ENCODE measurements at places on chromosomes 6 and 20.

DNA sequence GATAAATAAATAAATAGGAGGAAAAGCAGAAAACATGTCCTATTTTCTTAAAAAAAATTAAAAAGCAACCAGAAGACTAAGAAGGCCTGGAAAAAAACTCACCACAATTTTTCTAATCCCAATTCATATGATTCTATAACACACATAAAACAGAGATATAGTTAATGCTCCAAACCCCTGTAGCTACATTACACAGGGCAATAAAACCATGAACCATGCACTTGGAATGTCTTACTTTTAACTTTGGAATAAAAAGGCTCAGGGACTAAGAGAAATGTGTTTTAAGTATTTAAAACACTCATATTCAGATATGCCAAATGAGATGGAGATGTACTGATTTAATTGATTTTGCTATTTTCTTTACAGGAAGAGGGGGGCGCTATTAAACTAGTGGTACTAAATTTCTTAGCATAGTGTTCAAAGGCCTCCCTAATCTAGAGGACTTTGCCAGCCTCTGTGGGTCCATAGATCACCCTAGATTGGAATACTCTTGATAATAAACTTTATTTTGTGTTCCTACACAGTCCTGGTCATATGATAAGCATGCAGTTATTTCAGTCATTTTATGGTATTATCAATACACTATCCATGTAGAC is 30.3 kb upstream of the GCM1 start:
- no peak for DNase-seq

DNA sequence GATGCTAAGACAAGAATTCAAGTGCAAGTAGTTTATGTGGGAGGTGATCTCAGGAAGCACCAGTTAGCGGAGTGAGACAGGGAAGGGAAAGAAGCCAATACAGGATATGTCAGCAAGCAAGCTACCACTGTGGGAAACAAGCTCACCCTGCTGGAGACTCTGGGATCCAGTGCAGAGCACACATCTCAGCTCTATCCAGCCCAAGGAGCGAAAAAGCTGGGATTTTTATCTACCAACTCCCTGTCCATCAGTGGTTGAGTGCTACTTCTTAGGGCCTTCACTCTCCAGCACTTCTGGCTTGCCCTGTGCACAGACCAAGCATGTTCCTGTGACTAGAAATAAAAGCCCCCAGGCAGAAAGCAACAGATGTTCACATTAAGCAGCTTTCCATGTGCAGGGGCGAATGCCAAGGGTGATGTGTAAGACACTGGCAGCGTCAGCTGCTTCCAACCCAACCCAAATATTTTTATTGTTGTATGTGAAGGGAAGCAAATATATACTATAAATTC is 10.8 kb upstream of the RNF24 start:
- DNase-seq, result peak; percentile 79

DNA sequence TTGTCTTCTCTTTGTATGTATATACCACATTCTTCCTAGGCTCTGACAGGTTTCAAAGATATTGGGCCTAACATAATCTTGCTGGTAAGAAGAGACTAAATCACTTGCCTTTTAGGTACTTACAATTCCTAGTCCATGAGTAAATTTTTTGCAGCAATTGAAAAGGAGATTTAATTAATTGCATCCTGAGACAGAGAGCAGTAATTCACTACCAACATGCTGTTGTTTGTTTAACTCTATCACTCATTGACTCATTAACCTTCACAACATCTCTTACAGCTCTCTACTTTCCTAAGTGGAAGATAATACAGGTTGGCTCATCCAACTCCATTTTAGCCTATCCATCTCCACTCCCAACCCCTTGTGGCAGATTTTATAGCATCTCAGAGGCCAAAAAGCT is 280.4 kb downstream of the ALDH8A1 start:
- DNase-seq, result no peak

DNA sequence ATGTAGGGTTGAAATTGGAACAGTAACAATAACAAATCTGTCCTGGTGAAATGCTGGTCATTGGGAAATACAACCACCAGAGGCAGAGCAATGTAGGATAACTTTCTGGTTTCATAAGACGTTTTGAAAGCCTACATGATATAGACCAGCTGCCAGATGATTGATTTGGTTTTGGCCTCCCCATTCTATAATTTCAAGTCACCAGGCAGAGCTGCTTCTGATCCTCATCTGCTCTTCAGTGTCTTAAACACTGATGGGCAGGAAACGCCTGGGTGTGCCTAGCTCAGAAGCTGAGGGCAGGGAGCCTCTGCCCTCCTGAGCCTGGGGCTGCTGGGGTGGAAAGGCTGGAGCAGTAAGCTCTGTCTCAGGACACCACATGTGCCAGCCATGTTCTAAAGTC is 24.5 kb downstream of the DHX35 start:
- DNase-seq, result no peak

- DNase-seq, result no peak
Measured at GRCh38 chr6:70933853-70934252, 23.0 kb downstream of the B3GAT2 start.

DNA sequence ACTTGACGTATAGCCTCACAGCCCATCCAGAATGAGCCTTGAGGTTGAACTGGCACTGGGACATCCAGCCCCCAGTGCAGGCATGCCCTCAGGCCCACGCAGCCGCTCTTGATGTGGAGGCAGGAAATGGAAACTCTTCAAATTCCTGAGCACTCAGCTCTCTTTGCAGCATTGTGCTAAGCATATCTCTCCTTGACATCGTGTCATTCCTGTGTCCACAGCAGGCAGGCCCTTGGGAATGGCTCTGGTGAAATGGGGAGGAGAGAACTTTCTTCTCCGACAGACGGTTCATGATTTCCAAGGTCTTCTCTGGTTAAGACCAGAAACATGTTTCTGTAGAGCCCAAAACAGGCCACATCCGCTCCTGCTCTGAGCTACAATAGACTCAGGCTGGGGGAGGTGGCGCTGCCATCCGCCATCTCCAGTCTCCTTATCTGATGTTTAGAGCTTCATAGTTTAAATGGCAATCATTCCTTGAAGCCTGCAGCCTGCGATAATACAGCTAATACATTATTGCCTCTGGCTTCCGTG is 248.8 kb downstream of the CDH4 start:
- DNase-seq, result no peak

DNA sequence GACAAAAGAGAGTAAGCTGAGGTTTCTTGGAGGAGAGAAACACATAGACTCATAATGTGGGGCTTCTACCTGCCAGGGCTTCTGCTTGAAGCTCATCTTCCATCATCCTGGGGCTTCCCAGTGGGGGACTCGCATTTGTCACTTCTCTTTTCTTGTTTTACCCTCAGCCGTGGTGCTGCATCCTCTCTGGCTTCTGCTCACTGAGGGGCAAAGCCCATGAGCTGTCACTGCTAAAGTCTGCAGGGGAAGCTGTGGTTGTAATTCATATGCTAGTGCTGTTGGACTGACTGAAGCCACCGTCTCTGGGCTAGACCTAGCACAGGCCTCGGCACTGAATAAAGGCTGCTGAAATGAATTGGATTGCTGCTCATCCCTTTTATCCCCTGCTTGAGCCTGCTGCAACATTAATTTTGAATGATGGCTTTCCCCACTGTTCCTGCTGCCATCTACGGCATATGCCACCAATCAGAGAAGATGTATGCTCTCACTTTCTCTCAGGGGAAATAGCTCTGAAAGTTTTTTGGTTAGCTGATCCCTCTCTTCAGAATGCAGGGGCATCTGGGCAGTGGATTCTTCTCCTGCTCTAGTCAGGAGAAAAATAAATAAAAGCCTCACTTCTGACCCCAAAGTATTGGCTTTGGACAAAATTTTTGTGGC is 568.4 kb upstream of the MAP3K7 start:
- no peak for DNase-seq

DNA sequence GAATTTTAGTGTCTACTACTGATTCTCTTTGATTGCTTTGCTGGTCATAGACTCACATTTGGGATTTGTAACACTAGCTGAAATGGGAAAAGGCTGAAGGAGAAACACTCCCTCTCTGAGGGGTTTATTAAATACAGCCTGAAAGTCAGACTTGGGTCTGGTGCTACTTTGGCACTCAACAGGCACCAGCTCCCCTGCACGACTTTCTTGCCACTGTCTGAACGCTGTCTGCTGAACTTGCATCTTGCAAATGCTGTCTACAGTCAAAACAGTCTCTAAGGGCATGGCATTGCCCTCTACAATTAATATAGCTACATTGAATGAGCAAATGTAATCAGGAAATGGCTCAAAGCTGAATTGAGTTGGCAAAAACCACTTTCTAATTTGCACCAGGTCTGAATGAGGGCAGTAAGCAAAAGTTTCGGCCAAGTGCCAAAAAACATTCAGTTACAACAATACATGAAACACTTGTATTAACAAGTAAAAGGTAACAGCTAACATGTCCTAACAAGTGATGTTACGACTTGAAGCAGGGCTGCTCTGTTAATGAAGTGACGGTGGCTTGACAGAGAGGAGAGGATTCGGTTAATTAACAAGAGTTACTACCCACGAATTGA is 119.5 kb downstream of the FOXC1 start:
- DNase-seq, result peak; percentile 92

GRCh38 chr6:6803180-6803977 is 214.9 kb downstream of the LY86 start:
- peak; percentile 98 for DNase-seq

DNA sequence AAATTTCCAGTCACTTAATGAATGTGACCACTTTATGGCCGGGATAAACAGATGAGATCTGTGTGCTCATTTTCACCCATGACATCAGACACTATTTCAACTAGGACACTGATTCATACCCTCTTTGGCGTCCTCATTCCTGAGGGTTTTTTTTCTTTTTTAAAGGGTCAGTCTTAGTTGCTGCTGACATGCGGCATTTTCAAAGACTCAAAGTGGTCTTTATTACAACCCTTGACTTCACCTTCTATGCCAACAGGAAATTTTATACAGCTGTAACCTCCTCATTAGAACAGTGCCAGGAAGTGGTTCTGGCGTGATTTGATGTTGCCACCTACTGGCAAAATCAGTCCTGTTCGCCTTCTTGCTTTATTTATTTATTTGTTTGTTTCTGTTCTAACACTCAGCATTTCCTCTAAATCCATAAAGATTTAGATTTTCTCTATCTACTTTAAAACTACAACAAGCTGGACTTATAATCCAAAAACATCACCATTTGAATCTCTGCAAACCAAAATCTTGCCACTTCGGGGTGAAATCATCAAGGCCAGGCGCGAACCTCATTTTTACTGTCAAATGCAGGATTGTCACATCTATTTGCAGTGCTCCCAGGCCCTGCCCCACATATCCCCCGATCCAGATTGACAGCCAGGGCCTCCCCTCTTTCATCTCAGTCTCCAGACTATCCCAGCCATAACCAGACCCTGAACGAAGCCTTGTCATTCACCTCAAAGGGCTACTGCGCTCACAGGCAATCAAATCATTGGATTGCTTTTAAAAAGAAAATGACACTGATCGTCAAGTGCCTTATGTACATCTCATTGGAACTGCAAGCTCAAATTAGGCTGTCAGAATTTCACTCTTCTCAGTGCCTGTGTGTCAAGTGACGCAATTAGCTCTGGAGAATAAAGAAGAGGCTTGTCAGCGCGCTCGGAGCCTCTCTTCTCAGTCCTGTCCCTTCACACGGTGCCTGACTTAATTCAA is 77.5 kb downstream of the C6orf118 start:
- DNase-seq, result peak; percentile 69

DNA sequence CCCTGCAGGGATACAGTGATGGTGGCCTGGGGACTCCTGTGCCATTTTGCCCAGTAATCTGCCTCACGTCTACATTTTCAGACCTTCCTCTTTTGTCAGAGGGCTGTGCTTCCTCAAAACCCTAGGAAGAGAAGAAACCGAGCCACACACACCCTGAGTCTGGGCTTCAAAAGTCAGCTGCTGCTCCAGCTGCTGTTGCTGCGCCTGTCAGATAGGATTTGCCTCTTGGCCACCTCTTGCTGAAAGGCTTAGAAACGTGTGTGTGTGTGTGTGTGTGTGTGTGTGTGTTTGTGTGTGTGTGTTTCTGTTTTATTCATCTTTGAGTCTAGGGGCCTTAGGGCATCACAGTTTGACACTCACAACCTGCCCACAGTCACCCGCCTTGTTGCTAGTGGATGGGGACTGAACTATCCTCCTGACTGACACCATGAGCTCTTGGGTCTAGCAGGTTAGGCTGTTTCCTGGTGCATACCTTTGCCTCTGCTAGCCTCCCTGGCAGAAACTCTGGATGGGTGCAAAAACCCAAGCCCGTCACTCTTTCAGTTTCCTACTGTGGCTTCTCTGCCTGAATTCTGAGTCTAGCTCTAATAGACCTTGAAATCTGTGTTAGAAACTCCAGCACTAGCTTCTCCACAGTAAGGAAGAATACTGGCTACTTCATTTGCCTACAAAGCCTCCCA is 94.9 kb upstream of the CEP85L start:
- DNase-seq, result no peak

DNA sequence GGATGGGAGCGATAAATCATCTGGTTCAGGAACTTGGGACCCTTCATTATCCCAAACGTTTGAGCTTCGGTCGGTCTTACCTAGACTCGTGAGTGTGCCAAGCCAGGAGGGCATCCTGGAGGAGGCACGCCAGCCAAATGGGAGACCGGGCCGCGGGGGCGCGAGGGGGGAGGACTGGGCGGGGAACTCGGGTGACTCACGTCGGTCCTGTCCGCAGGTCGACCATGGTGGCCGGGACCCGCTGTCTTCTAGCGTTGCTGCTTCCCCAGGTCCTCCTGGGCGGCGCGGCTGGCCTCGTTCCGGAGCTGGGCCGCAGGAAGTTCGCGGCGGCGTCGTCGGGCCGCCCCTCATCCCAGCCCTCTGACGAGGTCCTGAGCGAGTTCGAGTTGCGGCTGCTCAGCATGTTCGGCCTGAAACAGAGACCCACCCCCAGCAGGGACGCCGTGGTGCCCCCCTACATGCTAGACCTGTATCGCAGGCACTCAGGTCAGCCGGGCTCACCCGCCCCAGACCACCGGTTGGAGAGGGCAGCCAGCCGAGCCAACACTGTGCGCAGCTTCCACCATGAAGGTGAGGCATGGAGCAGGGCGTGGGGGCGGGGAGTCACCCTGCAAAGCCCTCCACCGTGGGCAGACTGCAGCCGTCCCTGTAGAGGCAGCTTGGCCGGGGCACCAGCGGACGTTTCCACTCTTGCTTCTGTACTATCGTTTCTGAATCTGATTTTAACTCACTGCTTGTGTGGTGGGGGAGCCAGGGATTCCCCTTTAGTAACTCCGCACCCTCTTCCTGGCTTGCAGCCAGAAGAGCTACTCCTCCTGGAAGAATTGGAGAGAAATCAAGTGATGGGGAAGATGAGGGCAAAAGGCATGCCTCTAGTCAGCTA is 2.7 kb downstream of the BMP2 start:
- no peak for DNase-seq

GRCh38 chr20:32599783-32600340 is 14.7 kb upstream of the NOL4L start:
- DNase-seq, result peak; percentile 56

DNA sequence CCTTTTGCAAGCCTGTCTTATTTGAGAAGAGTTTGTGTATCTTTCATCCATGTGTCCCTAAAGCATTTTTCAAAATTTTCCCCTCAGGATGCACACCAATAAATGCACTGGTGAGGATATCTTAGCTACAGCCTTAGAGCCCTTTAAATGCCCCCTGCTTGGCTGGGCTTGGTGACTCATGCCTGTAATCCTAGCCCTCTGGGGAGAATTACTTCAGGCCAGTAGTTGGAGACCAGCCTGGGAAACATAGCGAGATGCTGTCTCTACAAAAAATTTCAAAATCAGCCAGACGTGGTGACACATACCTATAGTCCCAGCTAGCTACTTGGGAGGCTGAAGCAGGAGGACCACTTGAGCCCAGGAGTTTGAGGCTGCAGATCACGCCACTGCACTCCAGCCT is 33.8 kb upstream of the PLCB4 start:
- peak; percentile 87 for DNase-seq

Data from MCF 10A (cell line).